ENCODE measurements at places on chromosomes 4 and X. TPM values are rescaled to one million over a fixed set of nuclear protein-coding genes. Genes with fewer than 3 reads are reported as not detected.
A peak's percentile ranks its signal among the peaks of the same experiment; 100 is the strongest.

The RAB9B gene
- 23.8 TPM for total RNA-seq

The MAGEC3 gene
- total RNA-seq: not detected

The AREG gene
- total RNA-seq: 1.5 TPM

The SLC16A2 gene
- 5.7 TPM for total RNA-seq

The PRDM5 gene
- total RNA-seq: 9.6 TPM

The SUPT20HL2 gene
- total RNA-seq: not detected

The NWD2 gene
- 0.04 TPM for total RNA-seq

- DNase-seq: peak; percentile 5
These were observed 10.0 kb upstream of the OPHN1 start for GRCh38 chrX:68443155-68443868.

DNA sequence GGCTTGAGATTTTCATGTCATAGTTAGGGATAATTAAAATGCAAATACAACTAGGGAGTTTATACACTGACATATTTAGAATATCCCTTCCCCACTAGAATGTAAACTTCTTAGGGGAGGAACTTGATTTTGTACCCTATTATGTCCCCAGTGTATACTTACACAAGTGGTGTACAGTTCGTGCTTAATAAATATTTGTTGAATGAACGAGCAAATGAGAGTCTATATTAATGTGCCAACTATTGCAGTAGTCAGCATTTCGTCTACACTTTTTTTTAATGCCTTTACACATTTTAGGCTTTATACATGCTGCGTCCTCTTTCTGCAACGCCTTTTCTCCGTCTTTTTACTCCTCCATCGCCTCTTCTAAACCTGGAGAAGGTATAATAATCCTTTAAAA lies 8.4 kb upstream of the MOB1B start:
- DNase-seq: no peak

DNA sequence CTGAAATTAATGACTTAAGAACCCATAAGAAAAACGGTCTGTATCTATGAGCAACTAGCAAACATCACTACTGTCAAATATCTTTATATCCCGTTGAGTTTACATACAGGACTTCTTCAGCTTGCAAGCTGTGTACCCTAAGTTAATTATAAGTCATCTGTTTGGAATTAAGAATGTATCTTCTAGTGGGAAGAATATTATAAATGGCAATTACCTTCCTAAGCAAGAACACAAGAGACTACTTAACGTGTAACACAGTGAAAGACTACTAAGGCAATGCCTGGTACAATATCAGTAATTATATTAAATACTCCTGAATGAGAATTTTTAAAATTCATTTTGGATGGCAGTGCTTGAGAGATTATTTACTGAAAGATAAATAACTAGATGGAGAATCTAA lies 58.5 kb downstream of the ADGRA3 start:
- DNase-seq: no peak

GRCh38 chr4:97911236-97911906 lies 231.9 kb downstream of the STPG2 start:
- no peak for DNase-seq

GRCh38 chr4:176099314-176099713 lies 33.7 kb downstream of the WDR17 start:
- no peak for DNase-seq

- DNase-seq: no peak
These were observed 212.4 kb upstream of the NDST4 start for GRCh38 chr4:115325836-115326235.

- DNase-seq: no peak
These were observed 383.4 kb downstream of the FAM133A start for GRCh38 chrX:94057385-94057784.

DNA sequence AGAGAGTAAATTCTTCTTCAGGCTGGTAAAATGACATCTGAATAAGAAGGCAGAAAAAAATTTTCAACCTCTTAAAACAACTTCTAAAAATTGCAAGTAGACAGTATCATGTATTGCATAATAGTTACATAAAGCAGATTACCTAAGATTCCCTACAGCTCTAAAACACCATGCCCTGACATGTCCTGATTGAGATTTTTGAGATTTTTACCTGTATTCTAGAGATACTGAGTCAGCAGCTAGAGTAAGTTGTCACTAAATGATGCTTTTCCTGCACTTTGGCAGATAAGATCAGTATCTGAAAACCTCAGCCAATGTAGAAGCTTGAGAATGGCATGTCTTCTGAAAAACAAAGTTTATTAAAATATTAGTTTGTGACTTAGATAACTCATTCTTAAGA lies 713.6 kb downstream of the CCSER1 start:
- no peak for DNase-seq

- no peak for DNase-seq
These were observed 592.4 kb downstream of the GLUD2 start for GRCh38 chrX:121639781-121640180.

DNA sequence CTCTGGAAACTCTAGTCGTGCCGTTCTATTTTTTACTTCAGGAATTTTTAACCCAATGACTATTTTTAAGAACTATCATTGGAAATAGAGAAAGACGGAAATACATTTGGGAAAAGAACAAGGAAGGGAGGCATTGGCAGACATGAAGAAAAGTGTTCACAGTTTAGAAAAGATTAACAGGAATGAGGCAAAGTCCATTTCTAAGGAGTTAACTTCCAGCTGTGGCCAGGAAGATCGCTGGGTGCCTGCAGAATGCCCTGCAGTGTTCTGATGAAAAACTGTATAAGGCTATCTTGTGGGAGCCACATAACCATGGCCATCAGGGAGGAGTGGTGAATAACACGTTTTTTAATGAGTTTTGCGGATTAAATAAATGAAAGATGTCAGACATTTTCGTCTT lies 150.6 kb upstream of the VCX3A start:
- no peak for DNase-seq

- no peak for DNase-seq
These were observed 25.2 kb downstream of the PPP2R3B start for GRCh38 chrX:361231-362145.

DNA sequence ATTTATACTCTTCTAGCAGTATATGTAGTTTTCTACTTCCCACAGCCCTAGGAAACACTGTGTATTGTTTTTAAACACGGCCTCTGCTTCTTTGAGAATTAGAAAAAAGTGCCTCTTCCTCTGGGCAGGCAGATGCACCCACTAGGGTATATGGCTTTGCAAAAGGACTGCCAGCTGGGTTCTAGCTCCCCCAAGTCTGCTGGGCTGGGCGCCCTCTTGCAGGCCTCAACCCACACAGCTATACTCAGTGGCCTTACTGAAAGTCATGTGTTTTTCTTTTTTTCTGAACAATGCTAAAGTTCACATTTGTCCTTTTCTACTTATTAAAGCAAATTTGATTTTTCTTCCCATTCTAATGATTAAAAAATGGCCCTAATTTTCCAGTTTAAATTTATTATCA lies 35.5 kb upstream of the BMPR1B start:
- no peak for DNase-seq

- DNase-seq: no peak
These were observed 7.3 kb upstream of the INTS6L start for GRCh38 chrX:135513130-135513515.

GRCh38 chrX:10769696-10770619 lies 149.6 kb upstream of the MID1 start:
- no peak for DNase-seq

DNA sequence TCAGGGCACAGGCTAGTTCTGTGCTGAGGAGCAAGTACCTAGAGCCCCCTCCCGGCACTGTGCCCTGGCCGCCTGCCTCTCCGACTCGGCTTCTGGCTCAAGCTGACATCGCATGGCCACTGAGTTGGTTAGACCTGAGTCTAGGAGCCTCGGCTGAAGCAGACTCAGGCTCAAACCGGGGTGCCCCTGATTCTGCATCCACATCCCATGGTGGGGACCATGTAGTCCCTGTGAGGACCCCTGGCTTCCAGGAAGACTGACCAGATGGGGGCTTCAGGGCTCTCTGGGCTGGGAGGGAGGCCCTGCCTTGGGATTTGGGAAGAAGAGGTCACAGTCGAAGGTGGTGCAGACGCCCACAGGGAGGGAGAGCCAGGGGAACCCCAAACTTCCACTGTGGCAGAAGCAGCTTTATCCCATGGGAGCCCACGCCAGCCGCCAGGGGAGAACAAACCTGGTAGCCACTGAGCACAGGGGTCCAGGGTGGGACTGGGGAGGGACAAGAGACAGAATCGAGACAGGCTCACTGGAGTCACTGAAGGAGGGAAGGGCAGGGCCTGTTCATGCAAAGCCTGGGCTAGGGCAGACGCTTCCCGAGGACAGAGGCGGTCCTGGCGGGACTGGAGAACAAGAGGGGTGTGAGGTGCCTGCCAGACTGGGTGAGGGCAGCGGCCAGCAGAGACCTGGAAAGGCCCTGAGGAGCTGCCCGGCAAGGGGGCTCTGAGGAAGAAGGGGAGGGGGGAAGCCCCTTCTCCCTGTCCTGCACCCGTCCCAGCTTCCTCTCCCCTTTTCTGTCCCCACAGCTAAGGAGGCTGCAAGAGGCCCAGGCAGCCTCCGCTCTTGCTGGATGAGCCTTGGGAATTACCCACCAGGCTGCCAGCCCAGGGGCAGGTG lies 1.1 kb downstream of the PDE6B start:
- no peak for DNase-seq

DNA sequence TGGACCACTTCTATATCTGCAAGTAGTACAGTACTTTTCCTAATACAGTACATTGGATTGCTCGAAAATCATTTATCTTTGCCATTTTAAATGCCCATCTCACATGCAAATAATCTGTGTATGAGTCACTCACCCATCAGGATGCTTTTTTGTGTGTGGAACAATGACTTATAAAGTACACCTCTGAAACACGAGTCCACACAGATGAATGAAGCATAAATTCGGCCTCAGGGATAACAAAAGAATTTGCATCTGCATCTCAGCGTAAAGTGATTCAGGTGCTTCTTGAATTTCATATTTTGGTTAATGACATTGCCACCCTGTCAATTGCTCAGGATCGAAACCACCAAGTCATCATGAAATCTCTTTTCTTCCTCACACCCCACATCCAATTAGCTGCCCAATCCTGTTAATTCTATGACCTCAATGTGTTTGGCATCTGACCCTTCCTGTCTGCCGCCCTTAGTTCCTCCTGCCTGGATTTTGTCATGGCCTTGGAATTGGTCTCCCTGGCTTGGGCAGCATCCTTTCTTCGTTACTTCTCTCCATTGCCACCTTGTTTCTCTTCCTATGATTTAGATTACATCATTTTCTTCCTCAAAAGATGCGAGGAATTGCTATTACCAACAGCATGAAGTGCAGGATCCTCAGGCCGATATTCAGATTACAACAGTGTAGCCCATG lies 161.6 kb upstream of the MID1 start:
- no peak for DNase-seq

DNA sequence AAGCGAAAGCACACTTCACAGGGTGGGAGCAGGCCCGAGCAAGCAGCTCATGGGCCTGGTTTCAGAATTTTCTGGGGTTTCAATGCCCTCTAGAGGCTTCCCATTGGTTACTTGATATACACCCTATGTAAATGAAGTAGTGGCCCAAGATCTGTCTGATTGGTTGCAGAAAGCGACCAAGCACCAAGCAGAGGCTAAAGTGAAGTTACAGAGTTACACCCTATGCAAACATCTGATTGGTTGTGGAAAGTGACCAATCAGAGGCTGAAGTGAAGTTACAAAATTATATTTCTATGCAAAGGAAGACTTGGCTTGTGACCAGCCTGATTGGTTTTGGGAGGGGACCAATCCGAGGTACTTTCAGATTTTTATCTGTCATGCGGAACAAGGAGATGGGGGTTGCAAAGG lies 8.2 kb downstream of the FHIP1A start:
- DNase-seq: no peak

GRCh38 chr4:112449708-112450107 lies 66.3 kb downstream of the NEUROG2 start:
- no peak for DNase-seq

DNA sequence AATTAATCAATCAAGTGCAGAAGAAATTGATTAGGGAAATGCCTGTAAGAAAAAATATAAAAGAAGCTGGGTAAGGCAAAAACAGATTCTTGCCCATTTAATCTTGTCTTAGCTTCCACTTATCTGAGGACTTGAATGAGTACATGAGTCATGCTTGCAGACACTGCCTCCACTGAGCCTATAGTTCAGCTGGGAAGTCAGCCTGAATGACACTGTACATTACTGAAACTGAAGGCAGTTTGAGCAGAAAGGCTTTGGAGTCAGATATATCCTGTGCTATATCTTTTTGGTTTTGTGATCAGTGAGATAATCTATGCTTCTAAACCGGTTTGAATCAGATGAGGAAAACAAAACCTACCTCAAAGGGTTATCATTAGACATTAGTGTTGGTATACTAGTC lies 61.3 kb downstream of the NUDT11 start:
- no peak for DNase-seq

Measured in heart right ventricle (tissue), 16 donors.